ENCODE measurements at places on chromosomes 7 and 10.

- no peak for DNase-seq
Observed at GRCh38 chr10:84432891-84433290, 104.5 kb downstream of the CCSER2 start.

DNA sequence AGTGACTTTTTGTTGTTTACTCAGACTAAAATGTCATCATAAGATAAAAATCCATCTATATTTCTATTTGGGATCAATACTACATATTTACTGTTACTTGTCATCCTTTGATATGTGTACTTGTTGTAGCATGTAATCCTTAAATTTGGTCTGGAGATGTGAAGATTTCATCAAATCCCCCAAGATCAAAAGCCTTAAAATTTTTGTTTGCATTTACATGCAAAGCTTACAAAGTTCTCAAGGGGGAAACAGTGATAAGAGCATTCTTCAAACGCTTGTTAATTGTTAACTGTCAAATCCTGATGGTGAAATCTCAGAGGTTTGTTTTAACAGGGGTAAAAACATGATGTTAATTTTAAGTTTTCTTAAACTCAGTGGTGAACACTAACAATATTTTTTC lies 84.9 kb upstream of the SKAP2 start:
- no peak for DNase-seq

DNA sequence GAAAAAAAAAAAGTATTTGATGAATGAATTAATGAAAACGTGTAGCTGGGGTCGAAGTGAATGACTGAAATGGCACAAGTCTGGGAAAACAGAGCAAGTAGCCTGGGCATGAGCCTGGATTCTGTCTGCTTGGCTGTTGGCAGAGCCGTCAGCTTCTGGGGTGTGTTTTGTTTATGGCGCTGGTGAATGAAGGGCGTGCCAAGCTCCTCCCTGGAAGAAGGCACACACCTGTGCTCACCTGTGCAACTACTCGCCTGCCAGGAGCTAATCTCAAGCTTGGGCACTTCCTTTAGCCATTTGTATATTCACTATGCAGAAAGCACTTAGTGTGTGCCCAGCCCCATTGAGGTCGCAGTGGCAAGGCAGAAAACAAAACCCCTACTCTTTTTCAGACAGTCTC lies 74.1 kb downstream of the GTF2IRD1 start:
- DNase-seq = peak; percentile 53

DNA sequence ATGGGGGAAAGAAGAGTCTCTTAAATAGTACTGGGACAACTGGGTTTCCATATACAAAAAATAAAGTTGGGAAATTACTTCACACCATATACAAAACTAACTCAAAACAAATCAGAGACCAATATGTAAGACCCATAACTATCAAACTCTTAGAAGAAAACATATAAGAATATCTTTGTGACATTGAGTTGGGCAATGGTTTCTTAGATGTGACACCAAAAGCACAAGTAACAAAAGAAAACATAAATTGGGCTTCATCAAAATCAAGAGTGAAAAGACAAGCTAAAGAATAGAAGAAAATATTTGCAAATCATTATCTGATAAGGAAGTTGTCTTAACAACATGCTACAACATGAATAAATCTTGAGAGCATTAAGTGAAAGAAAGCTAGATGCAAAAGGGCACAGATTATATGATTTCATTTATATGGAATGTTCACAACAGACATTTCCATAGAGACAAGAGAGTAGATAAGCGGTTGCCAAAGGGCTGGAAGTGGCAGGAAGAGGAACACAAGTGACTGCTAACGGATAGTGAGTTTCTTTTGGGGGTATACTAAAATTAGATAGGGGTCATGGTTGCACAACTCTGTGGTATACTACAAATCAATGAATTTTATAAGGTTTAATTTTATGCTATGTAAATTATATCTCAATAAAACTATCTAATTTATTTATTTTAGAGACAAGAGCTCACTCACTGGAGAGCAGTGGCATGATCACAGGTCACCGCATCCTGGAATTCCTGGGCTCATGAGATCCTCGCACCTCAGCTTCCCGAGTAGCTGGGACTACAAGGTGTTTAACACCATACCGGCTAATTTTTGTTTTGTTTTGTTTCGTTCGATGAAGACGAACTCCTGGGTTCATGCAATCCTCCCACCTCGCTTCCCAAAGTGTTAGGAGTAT lies 35.4 kb downstream of the JMJD1C start:
- DNase-seq = no peak

- DNase-seq = no peak
Observed at GRCh38 chr10:598415-599170, 90.9 kb downstream of the DIP2C start.

- DNase-seq = no peak
Observed at GRCh38 chr7:68433462-68434070, 1164.7 kb upstream of the AUTS2 start.

DNA sequence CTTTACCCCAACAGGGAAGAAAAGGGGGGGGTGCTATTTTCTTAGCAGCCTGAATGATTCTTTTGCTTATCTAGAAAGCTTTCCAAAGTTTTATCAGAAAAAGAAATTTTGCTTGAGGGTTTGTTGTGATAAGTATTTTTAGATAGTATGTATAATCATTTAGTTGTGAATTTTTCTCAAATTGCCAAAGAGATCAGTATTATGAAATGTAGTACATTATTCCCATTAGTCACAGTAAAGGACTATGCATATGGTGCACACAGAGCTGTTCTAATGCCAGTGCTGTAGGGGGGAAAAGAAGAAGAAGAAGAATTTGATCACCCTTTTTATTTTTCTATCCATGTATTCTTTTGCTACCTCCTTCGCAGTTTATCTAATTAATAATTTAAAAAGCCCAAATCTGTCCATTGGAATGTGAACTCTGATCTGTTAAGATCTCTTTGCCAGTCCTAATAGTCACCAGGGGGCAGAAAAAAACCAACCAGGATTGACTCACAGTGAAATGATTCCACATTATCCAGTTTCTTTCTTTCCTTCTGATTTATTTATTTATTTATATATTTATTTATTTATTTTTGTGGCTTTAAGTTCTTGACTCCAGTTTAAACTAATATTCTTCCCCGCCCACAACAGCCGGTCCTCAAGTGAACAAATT lies 4.7 kb downstream of the RBM20 start:
- DNase-seq = no peak

DNA sequence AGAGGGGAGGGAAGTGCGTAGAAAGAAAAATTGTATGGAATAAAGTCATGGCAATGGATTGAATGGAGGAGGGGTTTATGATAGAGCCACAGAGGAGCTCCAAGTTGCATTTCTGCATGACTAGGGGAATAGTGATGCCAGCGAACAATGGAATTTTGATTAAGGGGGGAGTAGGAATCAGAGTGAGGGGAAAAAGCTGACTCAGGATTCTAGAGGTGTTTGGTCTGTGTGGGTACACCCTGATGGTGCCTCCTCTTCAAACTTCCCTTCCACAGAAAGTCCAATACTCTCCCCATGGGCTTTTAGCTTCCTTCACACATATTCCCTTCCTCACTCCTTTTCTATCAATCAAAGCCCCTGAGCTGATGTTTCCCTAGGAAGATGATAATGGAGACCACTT lies 1.8 kb upstream of the KEL start:
- no peak for DNase-seq

DNA sequence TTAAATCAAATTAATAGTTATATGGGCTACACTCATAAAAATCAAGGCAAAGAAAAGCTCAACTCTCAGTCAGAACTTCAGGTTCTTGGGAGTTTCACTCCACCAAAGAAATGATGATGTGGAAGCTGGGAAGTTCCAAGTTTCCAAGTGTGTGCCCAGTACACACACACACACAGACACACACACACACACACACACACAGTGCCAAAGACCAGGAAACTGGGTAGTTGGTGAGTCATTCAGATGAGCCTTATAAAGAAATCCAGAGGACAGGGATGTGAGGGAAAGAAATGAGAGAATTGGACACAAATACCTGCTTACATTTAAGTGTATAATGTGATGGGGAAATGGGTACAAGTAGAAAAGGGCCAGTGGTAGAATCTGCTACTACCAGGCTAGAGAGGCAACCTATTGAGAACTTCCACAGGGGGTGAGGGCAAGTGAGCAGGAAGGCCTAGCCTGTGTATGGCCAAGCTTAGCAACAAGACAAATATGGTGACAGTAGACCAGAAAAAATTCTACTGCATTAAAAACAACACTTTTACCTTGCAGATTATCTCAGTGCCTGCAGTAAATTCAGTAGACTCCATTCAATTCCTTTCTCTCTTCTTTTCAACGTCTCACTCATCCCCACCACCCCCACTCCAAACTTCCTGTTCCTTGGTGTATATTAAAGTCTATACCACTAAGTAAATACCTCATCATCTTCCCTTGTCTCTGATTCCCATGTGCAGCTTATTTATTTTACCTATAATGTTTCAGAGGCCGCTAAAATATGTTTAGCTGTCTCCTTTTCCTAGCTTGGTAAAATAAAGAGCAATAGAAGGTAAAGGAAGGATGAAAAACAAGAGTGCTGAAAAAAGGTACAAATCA lies 95.0 kb downstream of the CABCOCO1 start:
- DNase-seq = no peak

- DNase-seq = peak; percentile 24
Observed at GRCh38 chr7:131627735-131628190, 71.3 kb upstream of the PODXL start.

DNA sequence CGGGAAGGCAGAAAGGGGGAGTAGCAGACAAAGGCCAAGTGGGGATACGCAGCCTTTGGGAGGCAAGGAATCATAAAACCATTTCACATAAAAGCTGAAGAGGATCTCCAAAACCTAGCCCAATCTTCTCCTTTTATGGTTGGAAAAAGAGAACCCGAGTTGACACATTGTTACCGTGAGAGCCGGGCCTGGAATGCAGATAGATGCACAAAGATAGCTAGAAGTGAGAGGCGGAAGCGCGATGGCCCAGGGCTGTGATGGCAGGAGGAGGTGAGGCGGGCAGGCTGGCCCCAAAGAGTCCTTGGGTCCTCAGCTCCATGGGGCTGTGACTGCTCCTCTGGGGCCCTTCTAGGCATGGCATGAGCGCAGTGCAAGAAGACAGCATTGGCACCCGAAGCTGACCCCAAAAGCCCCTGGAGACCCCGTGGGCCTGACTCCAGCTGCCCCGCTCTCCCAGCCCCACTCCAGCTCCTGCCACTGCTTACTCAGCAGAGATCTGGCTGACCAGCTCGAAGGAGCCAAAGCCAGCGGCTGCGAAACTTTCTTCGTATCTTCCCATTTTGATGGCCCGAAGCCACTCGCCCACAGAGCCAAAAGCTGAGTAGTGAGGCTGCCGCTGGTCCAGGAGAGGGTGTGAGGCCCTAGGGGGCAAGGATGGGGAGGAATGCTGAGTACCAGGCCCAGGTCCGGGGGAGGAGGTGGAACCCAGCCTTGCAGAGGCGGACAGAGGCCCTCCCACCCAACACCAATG lies 22.5 kb downstream of the EPHB4 start:
- DNase-seq = no peak

GRCh38 chr10:78991187-78991586 lies 77.6 kb upstream of the ZMIZ1 start:
- no peak for DNase-seq

All from NCI-H2029 (cell line).